ENCODE measurements at places on chromosomes 4 and X.

DNA sequence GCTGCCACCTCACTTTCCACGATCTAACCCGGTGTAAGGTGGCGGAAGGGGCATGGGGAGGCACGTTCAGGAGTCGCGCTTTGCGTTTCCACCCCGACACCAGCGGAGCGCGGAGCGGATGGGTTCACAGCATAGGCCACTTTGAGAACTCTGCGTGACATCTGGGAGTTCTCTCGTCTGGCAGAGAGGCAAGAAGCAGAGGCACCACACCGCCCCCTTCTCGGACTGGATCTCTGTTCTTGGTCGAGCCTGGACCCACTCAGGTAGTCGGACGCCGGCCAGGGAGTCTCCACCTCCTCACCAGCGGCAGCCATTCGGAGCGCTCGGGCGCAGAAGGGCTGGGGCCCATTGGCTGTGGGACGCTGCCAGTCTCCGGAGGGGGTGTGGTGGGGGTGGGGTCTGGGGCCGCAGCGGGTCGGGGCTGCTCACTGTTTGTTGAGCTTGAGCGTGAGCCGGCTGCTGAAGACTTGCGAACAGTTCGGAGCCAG is at the start of gene DACH2:
TSS of gene DACH2 (plus strand) at position 428 of the 488 bp plus-strand sequence.
- DNase-seq = peak; percentile 37

DNA sequence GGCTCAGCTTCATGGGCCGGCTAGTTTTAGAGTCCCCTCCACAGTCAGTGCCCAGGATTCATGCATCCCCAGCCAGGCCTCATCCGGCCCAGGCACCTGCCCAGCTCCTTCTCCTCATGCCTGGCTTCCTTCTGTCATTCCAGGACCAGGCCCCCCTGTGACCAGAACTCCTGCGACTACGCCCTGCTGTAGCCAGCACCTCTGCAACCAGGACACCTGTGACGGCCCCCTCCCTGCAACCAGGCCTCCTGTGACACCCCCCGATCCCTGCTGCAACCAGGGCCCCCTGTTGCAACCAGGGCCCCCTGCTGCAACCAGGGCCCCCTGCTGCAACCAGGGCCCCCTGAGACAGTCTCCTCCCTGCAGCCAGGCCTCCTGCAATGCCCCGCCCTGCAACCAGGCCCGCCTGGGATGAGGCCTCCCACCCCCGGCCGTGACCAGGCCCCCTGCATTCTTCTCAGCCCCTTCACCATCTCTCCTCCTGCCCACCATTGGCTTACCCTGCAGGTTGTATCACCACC is 46.8 kb downstream of the HTRA3 start:
- no peak for DNase-seq

- DNase-seq = no peak
Measured at GRCh38 chrX:150692831-150693724, at the start of gene MTMR1. TSS of gene MTMR1 (plus strand) at chrX:150693396. CDS start at chrX:150693531, 135 bp downstream.

- no peak for DNase-seq
Measured at GRCh38 chrX:48736303-48736702, 25.2 kb upstream of the GLOD5 start.

DNA sequence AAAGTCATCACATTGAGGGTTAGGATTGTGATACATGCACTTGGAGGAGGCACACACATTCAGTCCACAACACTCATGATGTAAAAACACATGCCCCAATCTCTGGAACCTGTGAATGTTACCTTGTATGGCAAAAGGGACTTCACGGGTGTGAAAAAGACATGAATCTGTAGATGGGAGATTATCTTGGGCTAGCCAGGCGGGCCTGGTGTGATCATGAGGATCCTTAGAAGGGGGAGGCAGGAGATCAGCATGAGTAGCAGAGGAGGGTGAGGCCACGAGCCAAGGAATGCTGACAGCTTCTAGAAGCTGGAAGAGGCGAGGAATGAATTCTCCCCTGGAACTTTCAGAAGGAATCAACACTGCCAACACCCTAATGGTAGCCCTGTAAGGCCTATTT is 77.5 kb upstream of the ENPP6 start:
- no peak for DNase-seq

- DNase-seq = no peak
Measured at GRCh38 chr4:85798012-85798770, 323.2 kb downstream of the ARHGAP24 start.

- DNase-seq = no peak
Measured at GRCh38 chrX:27086237-27086636, 376.9 kb downstream of the PPP4R3C start.

DNA sequence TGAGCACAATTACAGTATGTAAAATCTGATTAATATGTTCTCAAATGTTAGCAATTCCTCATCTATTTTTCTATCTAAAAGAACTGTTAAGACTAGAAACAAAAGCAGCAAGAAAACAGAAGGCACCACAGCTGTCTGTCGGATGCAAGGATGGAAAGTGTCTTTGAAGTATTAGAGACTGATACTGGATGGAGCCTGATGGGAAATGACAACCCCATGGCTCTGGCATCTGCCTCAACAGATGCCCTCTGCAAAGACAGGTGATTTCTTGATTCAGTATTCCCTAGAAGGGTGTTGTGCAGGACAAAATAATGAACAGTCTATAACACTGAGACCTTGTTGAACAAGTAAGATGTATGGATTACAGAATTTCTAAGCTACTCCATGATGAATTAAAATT is 19.7 kb downstream of the LRCH2 start:
- DNase-seq = no peak

- no peak for DNase-seq
Measured at GRCh38 chrX:133586443-133586842, 171.2 kb upstream of the GPC4 start.

GRCh38 chr4:1234811-1235292 is 14.1 kb downstream of the CTBP1 start:
- no peak for DNase-seq

DNA sequence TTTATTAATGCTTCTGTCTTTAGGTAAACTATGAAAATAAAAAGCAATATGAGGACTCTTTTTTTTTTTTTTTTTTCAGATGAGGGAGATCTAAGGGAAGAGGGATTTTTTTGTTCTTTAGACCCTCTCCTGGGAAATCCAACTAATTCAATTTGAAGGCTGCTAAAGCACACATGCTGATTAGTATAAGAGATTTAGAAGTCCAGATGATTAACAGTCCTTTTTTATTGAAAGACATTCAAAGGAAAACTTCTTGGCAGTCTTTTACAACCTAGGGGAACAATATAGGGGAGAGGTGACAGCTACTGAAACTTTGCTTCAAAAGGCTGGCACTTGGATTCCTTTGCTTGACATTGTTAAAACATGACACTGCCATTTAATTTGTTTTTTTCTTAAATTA is 602.5 kb downstream of the RAPGEF2 start:
- no peak for DNase-seq

- DNase-seq = no peak
Measured at GRCh38 chrX:151985531-151985930, 11.1 kb upstream of the GABRE start.

DNA sequence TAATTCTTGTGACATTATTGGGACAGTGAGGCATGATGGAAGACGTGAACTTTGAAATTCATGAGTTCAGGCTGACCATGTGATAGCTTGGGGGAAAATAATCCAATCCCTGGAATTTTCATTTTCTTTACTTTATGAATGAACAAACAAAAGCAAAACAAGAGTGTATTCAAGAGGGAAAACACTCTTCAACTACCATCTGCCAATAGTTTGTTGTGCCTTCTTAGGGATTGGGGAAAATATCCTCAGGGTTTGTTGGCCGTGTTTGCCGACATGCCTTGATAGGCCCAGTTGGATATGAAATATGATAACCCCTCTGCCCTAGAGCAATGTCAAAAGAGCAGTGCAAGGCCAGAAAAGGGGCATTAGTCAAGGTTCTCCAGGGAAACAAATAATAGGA is 80.8 kb upstream of the CLNK start:
- no peak for DNase-seq

DNA sequence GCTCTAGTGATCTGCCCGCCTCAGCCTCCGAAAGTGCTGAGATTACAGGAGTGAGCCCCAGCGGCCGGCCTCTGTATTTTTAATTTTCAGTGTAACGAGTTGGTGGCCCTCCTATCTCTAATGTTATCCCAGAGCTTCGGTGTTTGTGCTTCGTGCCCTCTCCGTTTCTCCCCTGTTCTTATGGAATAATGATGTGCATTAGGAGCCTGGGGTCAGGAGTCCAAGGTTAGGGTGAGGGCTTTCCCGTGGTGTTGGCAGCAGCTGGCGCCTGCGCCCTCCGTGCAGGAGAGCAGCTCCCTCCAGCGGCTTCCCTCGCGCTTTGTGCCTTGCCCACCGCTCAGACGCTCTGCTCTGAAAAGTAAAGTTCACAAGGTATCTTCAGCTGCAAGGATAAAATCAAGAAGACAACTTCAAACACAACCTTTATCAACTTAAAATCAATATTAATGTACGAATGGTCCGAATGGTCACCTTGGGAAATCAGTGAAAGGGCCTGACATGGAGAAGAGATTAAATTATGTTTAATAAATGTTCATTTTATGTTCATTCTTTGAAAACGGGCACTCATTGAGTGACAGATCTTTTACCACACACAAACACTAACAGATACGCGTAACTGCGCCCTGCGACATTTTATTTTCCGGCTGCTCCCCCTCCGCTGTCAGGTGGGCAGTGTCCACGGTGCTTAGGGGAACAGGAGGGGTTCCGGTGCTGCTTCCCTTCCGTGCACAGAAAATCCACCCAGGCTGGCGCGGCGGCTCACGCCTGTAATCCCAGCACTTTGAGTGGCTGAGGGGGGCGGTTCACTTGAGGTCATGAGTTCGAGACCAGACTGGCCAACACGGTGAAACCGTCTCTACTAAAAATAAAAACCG is 62.4 kb downstream of the TRAPPC11 start:
- peak; percentile 36 for DNase-seq

- DNase-seq = no peak
Measured at GRCh38 chr4:56050625-56051024, 101.9 kb downstream of the CEP135 start.

- no peak for DNase-seq
Measured at GRCh38 chrX:19176901-19177630, 54.8 kb upstream of the ADGRG2 start.

- DNase-seq = no peak
Measured at GRCh38 chrX:139052461-139052860, 340.9 kb upstream of the FGF13 start.

GRCh38 chrX:85109235-85109634 is 105.6 kb downstream of the APOOL start:
- peak; percentile 5 for DNase-seq

DNA sequence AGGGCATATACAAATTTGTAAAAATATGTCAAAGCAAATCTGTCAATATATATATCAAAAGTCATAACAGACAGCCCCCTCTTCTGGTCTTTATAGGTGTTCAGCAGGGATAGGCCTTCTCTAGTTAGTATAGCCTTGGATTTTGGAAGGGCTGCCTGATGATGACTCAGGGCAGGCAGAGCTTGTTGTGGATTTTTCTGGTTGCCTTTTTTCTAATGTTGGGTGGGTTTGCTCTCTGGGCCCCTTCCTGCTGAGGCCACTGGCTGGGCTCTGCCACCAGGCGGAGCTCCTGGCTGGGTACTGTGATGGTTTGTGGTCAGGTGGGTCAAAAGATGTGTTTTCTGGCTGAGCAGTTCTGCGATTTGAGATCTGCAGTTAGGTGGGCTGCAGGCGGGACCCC is 294.2 kb downstream of the GRIA2 start:
- DNase-seq = no peak

GRCh38 chr4:68466185-68466584 is 18.9 kb downstream of the TMPRSS11E start:
- peak; percentile 71 for DNase-seq

- DNase-seq = no peak
Measured at GRCh38 chrX:51571874-51572273, 46.8 kb downstream of the CENPVL3 start.

GRCh38 chr4:2646396-2647149 is 109.6 kb downstream of the TNIP2 start:
- DNase-seq = no peak

GRCh38 chr4:35175487-35175886 is 1068.8 kb downstream of the ARAP2 start:
- no peak for DNase-seq

DNA sequence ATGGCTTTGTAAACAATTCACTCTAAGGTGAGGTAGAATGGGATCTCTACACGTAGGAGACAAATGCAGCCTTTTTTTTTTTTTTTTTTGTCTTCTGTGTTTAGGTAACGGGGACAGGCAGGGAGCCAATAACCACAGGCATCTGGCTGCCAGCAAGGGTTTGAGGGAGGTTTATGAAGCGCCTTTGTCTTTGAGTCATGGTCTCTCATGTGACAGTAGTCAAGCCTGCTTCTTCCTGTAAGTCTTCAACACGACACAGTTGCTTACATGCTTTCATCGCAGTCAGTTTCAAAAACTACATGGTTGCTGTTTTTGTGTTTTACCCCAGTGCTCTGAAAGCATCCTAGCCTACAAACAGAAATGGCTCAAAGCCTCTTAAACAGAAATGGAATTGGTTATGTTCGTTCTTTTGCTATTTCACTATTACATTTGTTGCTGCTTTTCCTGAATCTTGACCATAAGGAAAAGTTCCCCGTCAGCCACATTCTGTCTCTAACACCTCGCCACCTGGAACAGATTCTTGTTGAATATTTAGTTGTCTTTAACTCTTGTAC is 127.8 kb upstream of the METTL14 start:
- peak; percentile 81 for DNase-seq

DNA sequence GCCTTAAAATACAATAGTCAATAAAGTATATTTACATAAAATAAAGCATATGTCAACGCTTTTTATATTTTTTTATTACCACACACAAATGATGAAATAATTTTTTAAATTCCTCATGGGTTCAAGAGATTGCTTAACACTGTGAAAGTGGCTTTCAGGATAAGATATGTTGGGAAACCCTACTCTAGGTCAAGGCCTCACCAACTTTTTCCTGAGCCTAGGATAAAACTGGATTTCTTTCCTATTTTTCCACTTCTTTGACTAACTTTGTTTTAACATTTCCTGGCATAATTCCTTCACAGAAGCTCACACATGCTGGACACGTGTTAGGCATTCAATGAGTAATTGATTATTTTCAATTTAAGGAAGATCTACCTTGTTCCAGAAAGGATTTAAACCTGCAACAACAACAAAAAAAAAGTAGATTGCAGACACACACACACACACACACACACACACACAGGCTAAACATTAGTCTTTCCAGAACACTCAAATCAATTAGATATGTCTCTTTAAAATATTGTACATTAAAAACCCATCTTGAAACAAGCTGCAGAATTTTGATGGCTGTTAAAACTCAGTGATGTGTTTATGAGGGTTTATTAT is 9.1 kb downstream of the KLB start:
- no peak for DNase-seq

DNA sequence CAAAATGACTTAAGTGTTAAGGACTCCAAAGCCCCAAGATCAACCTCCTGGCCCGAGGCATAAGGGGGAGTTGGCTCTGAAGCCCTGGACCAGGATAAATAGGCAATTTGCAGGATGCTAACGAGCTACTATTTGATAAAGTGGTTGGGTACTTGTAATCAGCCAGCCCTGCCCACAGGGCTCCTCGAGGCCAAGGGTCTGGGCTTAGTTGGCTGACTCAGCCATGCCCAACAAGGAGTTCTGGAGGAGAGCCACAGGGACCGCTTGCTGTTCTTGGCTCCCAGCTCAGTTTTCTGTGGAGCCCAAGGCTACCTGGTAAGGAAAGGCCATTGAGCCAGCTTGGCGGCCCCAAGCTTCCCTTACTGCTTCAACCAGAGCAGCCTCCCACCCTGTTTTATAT is 7.8 kb downstream of the HMGB3 start:
- no peak for DNase-seq
